Activated T-cell treated with anti-CD3 and anti-CD28 coated beads, Interleukin-2, amount 50 U/mL, for 1 hour (primary cell): ENCODE measurements at places on chromosomes 11 and 22.

GRCh38 chr11:15286465-15286864, 171.7 kb downstream of the INSC start:
- no peak for DNase-seq

- no peak for DNase-seq
These were observed 36.5 kb upstream of the CELSR1 start for GRCh38 chr22:46573781-46574437.

DNA sequence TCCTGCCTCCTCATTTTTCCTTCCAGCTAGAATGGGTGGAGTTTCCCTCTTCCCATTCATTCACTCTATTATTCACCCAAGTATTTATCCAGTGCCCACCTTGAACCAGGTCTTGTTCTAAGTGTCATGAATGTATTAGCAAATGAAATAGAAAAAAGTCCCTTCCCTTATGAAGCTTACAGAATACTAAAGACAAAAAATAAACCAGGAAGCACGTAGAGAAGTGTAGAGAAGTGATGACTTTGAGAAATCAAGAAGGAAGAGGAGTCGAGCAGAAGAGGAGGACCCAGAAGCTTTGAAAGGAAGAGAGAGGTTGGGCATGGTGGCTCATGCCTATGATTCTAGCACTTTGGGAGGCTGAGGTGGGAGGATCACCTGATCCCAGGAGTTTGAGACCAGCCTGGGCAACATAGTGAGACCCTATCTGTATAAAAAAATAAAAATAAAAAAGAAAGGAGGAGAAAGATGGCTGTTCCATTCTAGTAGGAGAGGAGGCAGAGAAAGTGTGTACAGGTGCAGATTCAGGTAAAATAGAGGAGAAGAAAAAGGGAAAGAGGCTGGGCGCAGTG, 17.1 kb upstream of the SYVN1 start:
- no peak for DNase-seq

DNA sequence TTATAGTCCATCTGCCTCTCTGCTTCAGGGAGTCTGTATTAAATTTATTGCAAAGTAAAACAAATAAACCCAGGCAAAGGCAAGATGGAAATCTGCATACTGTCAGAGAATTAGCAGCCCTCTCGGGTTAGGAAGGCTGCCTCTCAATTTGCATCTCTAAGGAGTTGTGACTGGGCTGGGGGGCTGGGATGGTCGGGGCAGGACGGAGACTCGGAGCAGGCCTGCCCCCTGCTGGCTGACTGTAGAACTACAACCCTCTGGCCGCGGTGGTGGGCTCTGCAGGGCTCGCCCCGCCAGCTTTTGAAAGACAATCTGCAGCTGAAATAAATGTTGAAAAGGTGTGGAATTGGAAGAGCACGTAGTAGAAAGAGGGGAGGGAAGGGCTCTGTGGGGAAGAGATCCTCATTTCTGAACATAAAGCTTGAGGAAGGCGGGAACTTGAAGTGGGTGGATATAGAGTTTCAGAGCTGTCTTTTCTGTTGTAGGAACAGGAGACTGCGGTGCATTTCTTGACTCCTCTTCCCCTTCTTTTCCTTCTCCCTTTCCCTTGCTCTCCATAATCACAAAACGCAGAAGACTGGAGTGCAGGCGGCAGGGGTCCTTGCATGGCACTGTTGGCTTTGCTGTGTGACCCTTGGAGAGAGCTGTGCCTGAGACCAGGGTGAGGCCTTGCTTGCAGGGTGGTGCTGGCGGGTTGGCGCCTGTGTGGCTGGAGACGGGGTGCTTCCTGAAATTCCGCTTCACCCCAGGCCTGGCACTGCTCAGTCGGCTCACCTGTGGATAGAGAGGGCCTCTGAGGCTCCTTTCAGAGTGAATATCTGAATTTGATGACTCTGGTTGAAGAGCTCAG, 22.6 kb upstream of the PKNOX2 start:
- peak; percentile 72 for DNase-seq

GRCh38 chr11:42657169-42657568, 654.6 kb upstream of the API5 start:
- no peak for DNase-seq

GRCh38 chr11:2898366-2899079, 12.9 kb upstream of the CDKN1C start:
- peak; percentile 52 for DNase-seq

GRCh38 chr22:29625090-29625825, 21.8 kb downstream of the NF2 start:
- DNase-seq = no peak
